IPS-NIHi11 (cell line): ENCODE measurements at places on chromosomes 1 and 21.

DNA sequence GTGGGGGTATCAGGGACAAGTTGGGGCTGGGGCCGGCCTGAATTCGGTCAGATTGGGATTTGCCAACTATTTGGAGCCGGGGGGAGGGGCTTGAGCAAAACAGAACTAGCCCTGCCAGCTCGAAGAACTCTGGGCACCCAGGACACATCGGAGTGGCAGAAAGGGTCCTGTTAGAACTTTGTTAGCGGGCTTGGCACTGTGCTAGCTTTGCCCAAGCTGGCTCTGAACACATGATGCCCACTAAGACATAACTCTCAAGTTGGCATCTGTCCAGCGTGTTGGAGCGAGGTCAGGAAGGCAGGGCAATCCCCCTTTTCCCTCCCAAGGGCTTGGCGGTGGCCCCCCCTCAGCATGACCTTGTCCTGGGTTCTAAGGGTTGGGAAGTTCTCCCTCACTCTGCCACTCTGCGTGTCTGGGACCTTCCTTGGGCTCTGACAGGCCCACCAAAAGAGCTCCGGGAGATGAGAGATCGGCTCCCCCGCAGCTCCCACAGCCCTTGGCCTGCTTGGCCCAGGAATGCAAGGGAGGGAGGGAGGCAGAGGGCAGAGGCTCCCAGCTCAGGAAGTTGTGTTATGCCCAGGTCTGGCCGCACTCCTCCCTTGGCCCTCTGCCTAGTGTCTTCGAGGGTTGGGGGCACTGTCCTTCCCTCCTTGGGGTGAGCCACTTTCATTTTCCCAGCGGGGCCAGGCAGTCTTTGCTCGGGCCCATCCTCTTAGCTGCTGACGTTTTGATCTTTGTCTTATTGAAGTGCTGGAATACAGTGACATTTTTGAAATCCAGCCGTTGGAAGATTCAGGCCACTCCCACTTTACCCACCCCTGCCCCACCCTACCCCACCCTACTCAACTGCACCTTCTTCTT is 1.2 kb downstream of the LMNA start:
- peak; percentile 67 for DNase-seq

- DNase-seq: no peak
These were observed 31.4 kb upstream of the TMEM61 start for GRCh38 chr1:54949053-54949452.

- no peak for DNase-seq
These were observed 27.3 kb downstream of the SIPA1L2 start for GRCh38 chr1:232602622-232603021.

DNA sequence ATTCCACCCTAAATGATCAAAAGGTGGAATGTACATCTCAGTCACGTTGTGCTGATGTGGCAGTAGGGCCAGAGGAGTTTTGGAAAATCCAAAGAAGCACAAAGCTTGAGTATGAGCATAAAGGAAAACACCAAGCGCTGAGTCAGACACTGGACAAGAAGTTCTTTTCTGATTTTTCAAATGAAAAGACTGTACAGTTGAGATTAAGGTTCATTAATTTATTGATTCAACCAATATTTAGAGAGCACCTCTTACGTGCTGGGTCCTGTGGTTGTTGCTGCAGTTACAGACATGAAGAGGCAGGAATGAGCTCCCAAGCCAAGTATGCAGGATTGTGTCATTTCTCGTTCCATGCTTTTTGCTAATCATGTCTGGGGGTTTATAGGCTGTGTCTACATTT is 28.9 kb upstream of the APP start:
- no peak for DNase-seq

- DNase-seq: no peak
These were observed 21.6 kb downstream of the HUNK start for GRCh38 chr21:31894457-31894856.

DNA sequence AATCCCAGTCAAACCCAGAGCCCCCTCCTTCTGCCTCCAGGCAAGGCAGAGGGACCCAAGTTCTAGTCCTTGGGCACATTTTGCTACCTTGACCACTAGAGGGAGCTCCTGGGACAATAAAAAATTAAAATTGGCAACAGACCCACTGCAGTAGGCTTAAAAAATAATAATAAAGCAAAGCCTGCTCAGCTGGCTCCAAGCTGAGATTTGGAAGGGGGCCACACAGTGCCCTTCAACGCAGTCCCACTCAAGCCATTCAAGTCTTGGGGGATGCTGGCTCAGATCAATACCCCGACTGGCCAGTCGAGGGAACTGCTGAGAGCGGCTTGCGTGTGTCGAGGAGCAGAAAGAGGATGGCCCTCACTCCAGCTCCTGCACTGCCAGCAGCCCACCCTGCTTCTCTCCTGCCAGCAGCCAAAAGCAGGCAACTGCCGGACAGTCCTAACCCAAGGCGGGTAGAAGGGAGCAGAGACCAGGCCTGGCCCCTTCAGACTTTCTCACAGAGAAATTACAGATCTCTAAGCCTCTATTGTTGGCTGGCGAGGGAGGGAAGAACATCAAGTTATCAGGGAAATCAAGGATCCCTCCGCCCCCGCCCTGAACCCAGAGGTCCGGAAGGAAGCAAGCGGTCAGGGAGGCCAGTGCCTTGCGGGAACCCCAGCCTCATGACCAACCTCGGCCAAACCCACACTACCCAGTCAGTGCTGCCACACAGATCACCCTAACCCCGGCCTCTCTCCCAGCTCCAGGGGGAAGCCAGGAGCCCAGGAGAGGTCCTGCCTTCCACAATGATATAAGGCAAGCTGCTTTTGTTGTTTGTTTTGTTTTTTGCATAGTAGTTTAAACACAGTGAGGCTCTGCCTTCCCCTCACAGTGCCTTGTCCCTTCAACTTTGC is 4.9 kb upstream of the ALDH4A1 start:
- DNase-seq: peak; percentile 70

- DNase-seq: no peak
These were observed 22.1 kb upstream of the EFNA1 start for GRCh38 chr1:155105604-155106011.

DNA sequence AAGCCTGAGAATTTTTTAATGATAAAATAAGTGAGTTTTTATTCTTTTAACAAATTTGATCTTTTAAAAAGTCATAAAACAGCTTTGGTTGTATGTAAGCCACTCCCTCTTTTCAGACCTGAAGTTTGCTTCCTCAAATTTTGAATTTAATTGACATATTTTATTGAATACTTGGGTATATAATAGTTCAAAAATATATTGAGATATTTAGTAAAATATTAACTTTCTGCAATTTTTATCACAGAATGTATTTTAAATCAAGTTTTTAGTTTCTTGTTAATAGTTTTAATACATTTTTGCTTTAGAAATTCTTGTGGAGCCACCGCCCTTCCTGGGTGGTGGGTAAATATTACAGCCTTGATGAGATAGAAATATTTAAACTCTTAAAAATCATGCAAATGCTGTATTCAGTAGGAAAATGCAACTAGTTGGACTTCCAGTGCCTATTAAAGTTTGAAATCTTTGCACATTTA is 867 bp downstream of the PTPRC start:
- DNase-seq: no peak

DNA sequence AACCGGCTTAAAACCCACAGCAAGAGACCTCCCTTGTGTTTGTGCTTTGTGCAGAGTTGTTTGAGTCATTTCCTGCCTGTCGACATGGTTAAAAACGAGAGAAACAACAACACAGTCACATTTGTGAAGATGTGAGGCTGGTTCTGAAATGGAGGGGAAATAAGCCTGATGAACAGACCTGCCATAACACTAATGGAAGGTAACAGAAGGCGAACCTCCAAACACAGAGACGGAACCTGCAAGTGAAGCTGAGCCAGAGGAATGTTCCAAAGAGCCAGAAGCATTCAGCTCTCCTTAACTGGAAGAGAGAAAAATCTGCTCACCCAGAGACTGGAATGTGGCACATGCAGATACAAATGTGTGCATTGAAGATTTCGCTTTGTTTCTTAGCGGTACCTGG is 53.2 kb upstream of the RAVER2 start:
- no peak for DNase-seq

- no peak for DNase-seq
These were observed 33.6 kb upstream of the FOXE3 start for GRCh38 chr1:47382399-47382983.

GRCh38 chr1:22673486-22674409 is 20.7 kb downstream of the C1QB start:
- DNase-seq: peak; percentile 89

DNA sequence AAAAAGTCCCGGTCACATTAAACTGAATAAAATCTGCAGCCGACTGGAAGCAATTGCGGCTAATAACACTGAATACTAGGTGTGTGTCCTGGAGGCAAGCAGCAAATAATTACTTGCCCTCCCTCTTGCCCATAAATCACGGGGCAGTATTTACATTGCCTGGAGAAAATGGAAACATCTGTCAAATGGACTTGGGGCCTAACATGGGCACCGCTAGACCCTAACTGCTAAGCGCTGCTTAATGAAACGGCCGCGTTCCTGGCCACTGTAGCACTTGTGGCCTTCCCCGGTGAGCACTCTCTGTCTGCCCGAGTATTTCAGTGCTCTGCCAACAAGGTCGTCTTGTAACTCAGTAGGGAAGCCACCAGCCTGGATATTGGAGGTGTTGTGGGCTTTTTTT is 23.9 kb upstream of the KNCN start:
- no peak for DNase-seq

GRCh38 chr1:172976222-172977041 is 74.3 kb downstream of the TNFSF18 start:
- no peak for DNase-seq

DNA sequence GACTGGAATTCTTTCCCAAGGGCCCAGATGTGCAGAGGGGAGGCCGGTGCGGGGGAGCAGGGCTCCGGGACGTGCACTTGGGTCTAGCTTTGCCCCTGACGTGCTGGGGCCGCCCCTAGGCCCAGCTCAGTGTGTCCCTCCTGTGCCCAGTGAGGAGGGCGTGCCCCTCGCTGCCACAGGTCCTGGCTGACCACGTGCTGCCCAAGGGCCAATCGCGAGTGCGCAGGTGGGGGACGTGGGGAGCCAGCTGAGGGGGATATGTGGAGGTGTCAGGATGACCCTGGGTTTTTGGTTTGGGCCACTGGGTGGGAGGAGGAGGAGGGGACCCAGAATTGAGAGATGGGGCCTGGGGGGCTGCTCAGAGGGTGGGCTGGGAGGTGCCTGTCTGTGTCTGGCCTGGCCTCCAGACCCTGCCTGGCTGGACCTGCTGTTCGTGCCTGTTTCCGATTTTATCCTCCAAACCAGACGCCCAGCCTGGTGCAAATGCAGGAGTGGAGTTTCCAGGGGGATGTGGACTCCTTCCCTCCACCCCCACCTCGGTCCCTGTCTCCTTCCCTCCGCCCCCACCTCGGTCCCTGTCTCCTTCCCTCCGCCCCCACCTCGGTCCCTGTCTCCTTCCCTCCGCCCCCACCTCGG is 6.1 kb upstream of the RNF223 start:
- DNase-seq: peak; percentile 92

GRCh38 chr1:228836427-228836826 is 101.1 kb downstream of the RHOU start:
- no peak for DNase-seq

DNA sequence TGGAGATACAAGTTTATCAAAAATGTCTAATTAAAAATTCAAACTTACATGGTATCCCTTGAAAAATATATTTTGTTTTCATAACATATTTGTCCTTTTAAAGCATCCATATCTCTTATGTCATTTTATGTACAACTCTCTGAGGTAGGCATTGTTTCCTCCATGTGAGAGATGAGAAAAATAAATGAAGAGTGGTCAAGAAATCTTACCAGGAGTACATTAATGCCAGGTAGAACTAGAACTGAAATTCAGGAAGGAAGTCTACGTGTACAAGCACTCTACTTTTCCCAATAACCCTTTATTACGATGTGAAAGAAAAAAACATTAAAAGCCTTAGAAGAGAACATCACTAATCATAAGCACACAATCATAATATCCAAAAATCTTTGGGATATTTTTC is 5.6 kb downstream of the BRINP3 start:
- no peak for DNase-seq

GRCh38 chr1:22556391-22557104 is 6.7 kb upstream of the EPHA8 start:
- DNase-seq: peak; percentile 76

DNA sequence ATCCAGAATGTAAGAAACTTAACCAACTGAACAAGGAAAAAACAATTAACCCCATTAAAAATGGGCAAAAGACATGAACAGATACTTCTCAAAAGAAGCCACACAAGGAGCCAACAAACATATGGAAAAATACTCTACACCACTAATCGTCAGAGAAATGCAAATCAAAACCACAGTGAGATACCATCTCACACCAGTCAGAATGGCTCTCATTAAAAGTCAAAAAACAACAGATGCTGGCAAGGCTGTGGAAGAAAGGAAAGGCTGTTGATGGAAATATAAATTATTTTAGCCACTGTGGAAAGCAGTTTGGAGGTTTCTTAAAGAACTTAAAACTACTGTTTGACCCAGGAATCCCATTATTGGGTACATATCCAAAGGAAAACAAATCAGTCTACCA is 51.2 kb downstream of the RGS4 start:
- no peak for DNase-seq

DNA sequence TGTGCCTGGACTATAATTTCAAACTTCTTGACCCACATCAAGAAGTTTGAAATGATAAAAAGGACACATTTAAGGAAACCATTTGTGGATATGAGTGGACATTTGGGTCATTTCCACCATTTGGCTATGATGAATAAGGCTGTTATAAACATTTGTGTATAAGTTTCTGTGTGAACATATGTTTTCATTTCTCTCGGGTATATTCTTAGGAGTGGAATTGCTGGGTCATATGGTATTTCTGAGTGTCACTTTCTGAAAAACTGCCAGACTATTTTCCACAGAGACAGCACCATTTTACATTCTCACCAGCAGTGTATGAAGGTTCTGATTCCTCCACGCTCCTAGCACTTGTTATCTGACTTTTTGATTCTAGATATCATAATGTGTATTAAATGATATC is 50.8 kb downstream of the GPR137B start:
- DNase-seq: no peak

DNA sequence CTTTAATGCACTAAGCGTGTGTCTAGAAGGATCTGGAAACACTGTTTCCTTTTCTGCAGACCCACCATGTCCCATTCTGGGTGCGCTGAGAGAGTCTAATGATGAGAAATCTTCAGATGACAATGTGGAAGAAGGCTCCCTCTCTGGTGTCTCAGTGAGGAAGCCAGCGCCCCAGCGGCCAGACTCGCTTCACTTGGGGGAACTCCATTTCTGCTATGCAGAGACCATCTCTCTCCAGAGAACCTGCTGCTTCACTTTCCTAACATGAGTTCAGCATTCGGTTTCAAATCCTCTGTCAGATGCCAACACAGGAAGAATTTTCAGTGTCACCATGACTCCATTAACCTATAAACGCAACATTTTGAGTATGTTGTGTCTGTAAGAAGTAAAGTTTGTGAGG is 121.8 kb downstream of the SYF2 start:
- no peak for DNase-seq

- DNase-seq: no peak
These were observed 330.7 kb downstream of the CAMTA1 start for GRCh38 chr1:7116001-7116400.

- peak; percentile 88 for DNase-seq
These were observed at the start of gene EVA1B for GRCh38 chr1:36323636-36324352. EVA1B (minus strand) TSS chr1:36323645; CDS start chr1:36323037, 608 bp downstream.

DNA sequence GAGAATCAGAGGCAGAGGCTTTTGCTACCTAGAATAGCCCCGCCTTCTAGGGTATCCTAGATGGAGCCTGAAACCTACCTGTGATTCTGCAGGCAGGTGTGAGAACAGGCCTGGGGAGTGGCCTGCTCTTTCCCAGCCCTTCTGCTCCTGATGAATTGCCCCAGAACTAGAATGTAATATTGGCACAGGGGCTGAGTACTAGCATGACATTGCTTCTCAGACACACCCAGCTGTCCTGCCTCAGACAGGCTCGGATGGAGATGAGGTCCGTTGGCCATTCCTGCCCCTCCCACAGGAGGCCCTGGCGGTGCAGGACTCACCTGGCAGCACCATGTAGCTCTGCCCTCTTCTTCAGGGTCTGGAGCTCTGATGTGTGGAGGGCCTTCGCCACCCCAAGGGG is 237.6 kb downstream of the GRIK3 start:
- no peak for DNase-seq
